ENCODE measurements at places on chromosomes 11 and 22. TPM values are rescaled to one million over a fixed set of nuclear protein-coding genes. Genes with fewer than 3 reads are reported as not detected.

The WNT11 gene
- total RNA-seq: 2.9 TPM

The LRRC74B gene
- 0.24 TPM for total RNA-seq

The TEAD1 gene
- 158 TPM for total RNA-seq

The FAM76B gene
- total RNA-seq: 65.5 TPM

The SHISA8 gene
- not detected for total RNA-seq

The CD3G gene
- 1.9 TPM for total RNA-seq

The TRIM48 gene
- not detected for total RNA-seq

The RFPL2 gene
- total RNA-seq: 0.72 TPM

The EFCAB6 gene
- total RNA-seq: 7.0 TPM

The EFEMP2 gene
- 85.5 TPM for total RNA-seq

The RAC2 gene
- total RNA-seq: 17.3 TPM

The FAM168A gene
- total RNA-seq: 22.6 TPM

The MYO7A gene
- total RNA-seq: 7.0 TPM

The OR52A1 gene
- total RNA-seq: 2.6 TPM

The RTN4RL2 gene
- total RNA-seq: not detected

The SCO2 gene
- total RNA-seq: not detected

The MS4A2 gene
- 7.0 TPM for total RNA-seq

The CASP5 gene
- total RNA-seq: not detected

The FOLR2 gene
- 29.9 TPM for total RNA-seq

The LIF gene
- total RNA-seq: 1.7 TPM

The OR2AG2 gene
- 4.3 TPM for total RNA-seq

The APIP gene
- total RNA-seq: 28.9 TPM

The CBX6 gene
- 51.8 TPM for total RNA-seq

The IL18 gene
- 16.9 TPM for total RNA-seq

The NTM gene
- total RNA-seq: 8.9 TPM

The PGR gene
- total RNA-seq: 14.0 TPM

The RFPL1 gene
- 1.4 TPM for total RNA-seq

The ZNF280B gene
- 1.9 TPM for total RNA-seq

The TRIM29 gene
- total RNA-seq: 39.7 TPM

The THRSP gene
- 3.1 TPM for total RNA-seq

The POTEH gene
- total RNA-seq: not detected

The SRSF8 gene
- 14.2 TPM for total RNA-seq

The CREB3L1 gene
- 23.4 TPM for total RNA-seq

The VSIG2 gene
- not detected for total RNA-seq

The NXPE1 gene
- 2.2 TPM for total RNA-seq

The TRPM5 gene
- not detected for total RNA-seq

Data from umbilical cord (tissue), 2 donors.